Activated T-helper 9 cell treated with anti-CD3 and anti-CD28 coated beads, Interleukin-2, amount 50 U/mL, for 16 hours (primary cell): ENCODE measurements at places on chromosomes 7 and 10.

DNA sequence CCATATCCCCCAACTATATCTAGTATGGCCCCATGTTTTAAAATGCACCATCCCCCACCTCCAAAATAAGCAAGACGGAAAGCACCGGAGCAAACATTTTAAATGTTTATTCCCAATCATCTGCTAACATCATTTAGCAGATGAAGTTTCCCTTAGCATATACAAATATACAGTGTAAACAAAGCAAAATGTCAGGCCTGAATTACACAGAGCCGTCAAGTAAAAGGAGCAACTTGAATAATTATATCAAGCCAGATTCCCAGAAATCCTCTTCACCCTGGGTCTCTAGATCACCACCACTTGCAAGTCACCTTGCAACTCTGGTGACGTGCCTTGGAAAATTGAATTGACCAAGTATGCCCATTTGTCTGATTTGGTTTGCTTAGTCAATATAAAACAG, 91.6 kb upstream of the COL1A2 start:
- DNase-seq: no peak

GRCh38 chr10:125027871-125028869, 86.2 kb downstream of the ZRANB1 start:
- DNase-seq: no peak

- DNase-seq: no peak
Observed at GRCh38 chr10:5679606-5680005, 5.0 kb upstream of the TASOR2 start.

DNA sequence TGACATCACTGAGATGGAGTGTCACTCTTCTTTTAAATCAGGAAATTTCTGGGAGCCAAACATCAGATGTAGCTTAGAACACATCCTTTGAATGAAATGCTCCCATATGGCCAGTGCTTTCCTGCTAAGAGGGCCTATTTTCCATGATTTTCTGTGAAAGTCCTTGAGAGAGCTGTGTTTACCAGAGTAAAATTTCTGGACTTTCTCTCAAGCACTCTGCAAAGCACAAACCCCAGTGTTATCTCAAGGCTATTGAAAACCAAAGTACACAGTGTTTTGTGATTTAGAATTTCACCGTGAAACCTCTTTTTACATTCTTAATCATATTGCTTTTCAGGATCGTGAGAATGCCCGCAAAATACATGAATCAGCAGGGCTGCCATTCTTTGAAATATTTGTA, 54.0 kb downstream of the PAPSS2 start:
- no peak for DNase-seq

DNA sequence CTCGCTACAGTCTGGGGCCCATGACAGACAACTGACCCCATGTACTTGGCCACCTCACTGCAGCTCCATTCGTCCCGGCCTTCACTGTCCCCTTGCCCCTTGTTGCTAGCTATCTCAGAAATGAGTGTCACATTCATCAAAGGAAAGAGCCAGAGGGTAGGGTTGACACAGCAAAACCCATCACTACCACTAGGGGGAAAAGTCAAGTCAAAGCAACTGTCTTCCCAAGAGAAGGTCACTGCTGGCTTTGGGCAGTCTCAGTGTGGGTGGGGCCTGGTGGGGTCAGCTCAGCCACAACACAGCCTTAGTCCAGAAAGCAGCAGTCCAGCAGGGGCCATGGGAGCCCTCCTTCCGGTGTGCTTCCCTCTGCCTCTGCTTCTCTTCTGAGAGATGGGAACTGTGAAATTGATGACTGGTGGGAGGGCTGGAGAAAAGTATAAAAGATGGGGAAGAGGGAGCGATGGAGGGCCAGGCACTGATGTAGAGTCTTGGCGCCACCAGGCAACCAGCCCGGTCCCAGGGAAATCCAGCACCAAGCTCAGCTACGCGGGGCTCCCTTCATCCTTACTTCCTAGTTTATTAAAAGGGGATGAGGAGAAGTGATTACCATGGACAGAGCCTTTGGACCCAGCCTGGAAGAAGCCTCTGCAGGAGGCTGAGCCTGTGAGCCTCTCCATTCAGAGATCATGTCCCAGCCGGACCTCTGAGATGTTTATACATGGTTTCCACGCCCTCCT, 58.0 kb downstream of the PLXNA4 start:
- no peak for DNase-seq

- no peak for DNase-seq
Observed at GRCh38 chr10:19921300-19922140, 105.3 kb downstream of the PLXDC2 start.

DNA sequence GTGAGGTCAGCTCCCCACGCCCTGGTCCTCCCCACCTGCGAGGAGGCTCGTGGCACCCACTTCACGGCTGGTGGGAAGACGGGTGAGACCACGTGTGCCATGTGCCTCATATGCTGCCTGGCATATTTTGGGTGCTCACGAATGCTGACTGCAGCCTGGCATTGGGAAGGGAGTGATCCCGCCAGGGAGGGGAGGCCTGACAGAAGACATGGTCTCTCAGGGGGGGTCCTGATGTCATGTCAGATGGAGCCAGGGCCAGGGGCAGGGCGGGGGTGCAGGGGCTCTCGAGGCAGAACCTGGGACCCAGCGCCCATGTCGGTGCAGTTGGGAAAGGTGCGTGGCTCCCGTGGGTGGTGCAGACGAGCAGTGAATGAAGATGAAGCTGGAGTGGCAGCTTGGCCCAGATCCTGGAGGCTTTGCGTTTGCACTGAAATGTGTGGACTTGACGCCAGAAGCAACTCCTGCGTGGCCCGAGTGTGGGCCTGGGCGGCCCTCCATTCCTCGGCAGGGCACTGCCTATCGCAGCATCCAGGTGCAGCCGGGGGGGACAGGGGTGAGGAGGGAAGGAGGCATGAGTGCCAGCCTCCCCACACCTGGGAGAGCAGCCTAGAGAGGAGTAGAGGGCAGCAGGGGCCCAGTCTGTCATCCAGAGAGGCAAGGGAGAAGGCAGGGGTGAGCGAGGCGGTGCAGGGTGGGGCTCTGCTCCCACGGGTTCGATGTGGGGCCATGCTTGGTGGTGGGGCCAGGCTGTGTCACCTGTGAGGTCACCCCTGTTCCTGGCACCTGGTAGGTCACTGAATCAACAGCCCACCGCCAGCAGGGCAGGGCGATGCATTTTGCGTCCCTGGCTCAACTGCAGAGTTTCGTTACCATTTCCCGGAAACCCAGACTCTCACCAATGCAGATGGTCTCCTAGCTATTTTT, 385.6 kb downstream of the DNAJB6 start:
- no peak for DNase-seq

GRCh38 chr7:128941323-128941890, 3.7 kb downstream of the IRF5 start:
- no peak for DNase-seq

DNA sequence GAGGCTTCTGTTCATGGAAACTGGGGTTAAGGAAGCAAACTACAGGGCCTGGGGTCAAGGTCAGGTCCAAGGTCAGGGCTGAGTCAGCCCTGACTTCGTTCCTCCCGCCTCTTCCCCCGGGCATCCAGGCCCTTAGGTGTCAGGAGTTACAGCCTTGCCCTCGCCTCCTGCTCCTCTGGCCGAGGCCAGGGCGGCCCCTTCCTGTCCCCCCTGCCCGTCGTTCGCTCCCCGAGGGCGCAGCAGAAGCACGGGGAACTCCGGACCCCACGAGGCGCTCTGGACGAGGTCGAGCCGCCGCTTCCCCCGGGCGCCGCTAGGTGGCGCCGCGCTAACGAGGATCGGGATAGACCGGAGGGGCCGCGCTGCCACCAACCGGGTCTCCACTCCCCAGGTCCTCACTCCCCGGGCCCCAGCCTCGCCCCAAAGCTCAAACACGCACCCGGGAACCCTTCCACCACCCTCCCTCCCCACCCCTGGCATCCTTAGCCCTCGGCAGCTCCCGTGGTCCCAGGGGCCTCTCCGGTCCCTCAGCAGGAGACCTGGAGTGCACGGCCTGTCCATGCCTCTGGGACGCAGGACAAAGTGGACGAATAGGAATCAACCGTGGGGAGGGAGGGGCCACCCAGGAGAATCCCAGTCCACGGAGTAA, 59.2 kb upstream of the MYL10 start:
- DNase-seq: peak; percentile 69

GRCh38 chr7:158107806-158108205, 479.8 kb downstream of the PTPRN2 start:
- DNase-seq: no peak

DNA sequence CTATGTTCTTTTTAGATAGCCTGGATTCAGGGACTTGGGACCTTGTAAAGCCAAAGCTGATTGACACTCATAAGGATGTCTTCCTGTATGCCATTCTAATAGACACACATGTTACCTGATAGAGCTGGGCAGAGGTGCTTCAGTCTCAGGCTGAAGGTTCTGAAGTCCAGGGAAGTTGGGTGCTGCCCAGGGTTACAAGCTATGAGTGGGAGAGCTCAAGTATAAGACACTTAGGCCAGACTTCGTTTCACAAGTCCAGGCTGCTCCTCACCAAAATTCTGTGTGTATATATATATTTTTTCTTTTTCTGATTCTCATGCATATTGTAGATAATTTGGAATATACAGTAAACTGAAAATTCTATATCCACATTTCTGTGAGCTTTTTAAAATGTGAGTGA, 144.2 kb downstream of the HDAC9 start:
- no peak for DNase-seq
